ENCODE measurements at places on chromosomes 12 and 14.

- DNase-seq, result no peak
These were observed 1.6 kb downstream of the RFX4 start for GRCh38 chr12:106584104-106585064.

GRCh38 chr12:83920821-83921547 is 991.6 kb downstream of the SLC6A15 start:
- DNase-seq, result no peak

GRCh38 chr14:44316647-44317440 is 190.2 kb downstream of the FSCB start:
- no peak for DNase-seq

DNA sequence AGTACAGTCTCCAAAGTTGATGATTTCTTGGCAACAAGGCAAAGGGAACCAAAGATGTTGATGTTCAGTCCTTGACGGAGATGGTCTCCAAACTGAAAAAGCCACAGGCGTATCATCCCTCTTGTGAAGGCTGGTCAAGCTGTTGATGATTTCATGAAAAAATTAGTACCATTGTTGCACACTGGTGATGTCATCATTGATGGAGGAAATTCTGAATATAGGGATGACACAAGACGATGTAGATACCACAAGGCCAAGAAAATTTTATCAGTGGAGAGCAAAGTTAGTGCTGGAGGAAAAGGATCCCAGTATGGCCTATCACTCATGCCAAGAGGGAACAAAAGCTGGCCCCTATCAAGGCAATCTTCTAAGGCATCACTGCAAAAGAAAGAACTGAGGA is 88.7 kb upstream of the KRR1 start:
- no peak for DNase-seq

DNA sequence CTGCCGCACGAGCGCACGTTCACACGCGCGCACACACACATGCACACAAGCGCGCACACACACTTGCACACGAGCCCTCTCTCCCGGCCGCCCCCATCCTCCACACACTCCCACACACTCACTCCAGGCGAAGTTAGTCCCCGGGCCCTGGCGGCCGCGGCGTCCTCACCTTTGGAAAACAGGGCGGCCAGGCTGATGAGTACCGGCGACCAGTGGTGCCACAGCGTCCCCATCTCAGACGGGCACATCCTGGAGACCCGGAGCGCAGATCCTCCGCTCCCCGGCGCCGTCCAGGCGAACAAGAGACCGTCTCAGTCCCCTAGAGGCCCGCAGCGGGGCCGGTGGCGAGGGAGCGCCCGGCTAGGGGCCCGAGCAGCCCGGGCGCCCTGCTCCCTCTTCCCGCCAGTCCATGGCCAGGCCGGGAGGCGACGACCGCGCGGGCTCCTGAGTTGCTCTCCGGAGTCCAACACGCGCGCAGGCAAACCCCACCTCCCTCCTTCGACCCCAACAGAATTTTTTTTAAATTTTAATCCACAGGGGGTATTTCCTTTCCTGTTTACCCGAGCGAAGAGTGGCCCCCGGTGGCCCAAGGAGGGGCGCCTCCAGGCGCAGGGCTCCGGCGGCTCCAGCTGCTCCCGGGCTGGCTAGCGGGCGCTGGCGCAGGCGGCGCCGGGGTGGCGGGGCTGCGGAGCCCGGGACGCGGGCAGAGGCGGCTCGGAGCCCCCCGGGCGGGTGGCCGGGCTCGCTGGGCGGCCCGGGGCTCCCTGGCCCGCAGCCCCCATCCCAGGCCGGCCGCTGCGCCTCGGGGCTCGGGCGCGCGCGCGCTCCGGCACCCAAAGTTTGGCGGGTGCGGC is 506 bp downstream of the TMEM132D start:
- no peak for DNase-seq

GRCh38 chr14:96497586-96497985 is 4.6 kb upstream of the PAPOLA start:
- no peak for DNase-seq

DNA sequence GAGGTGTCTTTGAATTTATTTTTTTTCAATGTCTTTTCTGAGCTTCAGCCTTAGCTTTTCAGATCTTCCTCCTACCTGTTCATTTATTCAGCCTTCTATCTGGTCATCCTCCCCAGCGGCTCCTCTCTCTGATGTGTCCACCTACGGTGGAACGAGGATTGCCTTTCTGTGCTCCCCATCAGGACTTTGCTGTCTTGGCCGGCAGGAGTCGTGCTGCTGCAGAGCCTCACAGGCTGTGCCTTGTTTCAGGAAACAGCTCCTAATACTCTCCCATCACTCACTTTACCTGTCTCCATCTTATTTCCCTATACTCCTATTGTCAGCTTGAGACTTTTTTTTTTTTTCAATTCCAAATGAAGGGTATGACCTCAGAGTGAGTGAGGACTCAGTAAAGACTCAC is 76.9 kb downstream of the KICS2 start:
- no peak for DNase-seq

DNA sequence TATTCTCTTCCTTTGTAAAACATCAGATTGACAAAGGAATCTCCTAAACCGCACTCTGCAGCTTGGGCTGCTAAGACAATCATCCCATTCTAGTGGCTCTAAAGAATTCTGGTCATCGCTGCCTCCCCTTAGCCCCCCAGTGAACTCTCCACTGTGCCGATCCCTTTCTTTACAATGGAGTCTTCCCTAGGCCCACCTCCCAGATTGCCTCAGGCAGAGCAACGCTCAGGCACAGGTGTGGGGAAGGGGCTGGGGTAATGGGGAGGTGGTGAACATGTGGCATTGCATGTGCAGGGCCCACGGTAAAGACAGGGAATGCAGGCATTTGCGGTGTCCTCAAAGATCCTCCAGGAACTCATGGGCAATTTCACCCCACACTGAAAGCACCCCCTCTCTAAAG is 86.3 kb downstream of the PLEKHG3 start:
- DNase-seq, result no peak

- no peak for DNase-seq
These were observed 139.5 kb upstream of the OTX2 start for GRCh38 chr14:56949828-56950227.

- no peak for DNase-seq
These were observed 45.9 kb upstream of the LMNTD1 start for GRCh38 chr12:25598956-25599355.

GRCh38 chr12:91183551-91183950 is 934 bp upstream of the DCN start:
- no peak for DNase-seq

- no peak for DNase-seq
These were observed 1127.0 kb downstream of the GALC start for GRCh38 chr14:86865934-86866333.

- DNase-seq, result no peak
These were observed 86.2 kb downstream of the HELB start for GRCh38 chr12:66388517-66388916.

DNA sequence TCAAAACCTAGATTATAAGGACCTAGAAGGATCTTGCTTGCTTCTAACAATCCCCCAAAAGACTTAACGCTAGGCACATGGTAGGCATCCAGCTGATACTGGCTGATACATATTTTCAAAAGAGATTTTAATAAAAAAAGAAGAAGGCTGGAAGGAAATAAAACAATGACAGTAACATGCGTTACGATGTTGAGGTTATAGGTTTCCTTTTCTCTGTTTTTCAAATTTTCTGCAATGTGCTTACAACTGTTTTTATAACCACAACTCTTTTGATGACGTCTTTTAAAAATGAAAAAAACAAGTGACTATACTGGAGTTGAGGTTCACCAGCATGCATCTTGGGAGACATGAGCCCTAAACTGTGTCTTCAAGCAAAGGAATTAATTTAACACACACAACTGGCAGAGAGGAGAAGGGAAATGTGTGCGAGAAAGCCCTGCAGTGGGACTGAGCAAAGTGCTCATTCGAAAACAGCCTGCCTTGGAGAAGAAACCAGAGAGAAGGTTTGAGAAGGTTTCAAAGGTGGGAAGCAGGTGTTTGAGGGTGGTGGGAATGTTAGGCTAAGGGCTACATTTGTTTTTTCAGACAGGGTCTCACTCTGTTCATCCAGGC is 80.4 kb downstream of the DUSP16 start:
- DNase-seq, result no peak

- DNase-seq, result no peak
These were observed 65.0 kb upstream of the MON2 start for GRCh38 chr12:62401631-62402030.

DNA sequence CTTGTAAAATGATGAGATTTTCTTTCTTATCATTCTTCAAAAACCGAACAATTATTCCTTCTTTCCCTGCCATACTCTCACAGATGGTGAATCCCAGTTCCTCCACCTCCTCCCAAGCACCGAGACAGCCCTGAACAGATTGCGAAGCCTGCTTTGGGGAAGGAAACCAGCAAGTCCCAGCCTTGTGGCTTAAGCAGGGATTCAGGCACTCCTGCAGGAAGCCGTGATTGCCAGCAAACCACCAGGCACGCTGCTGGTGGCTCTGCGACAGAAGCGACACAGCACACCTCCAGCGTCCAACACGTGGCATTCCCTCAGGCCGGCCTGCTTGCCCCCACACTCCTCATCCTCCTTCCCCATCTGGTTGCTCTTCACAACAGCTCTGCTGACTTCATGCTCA is 237.7 kb downstream of the GXYLT1 start:
- no peak for DNase-seq

- no peak for DNase-seq
These were observed 162.3 kb downstream of the GRIP1 start for GRCh38 chr12:66516561-66516960.

- DNase-seq, result no peak
These were observed 132.5 kb downstream of the KTN1 start for GRCh38 chr14:55712491-55712890.

GRCh38 chr12:53489242-53489864 is 9.9 kb downstream of the MAP3K12 start:
- peak; percentile 27 for DNase-seq

- no peak for DNase-seq
These were observed 37.9 kb downstream of the TDG start for GRCh38 chr12:104003596-104003995.

DNA sequence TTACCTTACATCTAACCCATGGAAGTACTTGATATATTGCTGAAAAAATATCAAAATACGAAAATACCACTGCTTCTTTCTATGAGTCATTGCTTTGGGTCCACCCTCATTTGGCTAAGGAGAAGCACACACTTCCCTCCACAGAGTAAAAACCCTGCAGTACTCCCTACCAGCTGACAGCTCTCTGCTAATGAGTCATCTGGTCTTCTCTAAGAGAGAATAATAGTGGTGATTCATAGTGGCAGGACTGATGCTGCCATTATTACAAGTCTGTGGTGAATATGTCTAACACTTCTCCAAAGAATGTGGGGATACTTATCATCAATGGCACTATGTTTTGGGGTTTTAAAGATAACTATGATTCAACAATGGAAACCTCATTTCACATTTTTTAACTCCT is 90.7 kb downstream of the PPFIA2 start:
- DNase-seq, result peak; percentile 18

GRCh38 chr14:87503711-87504110 is 489.3 kb downstream of the GALC start:
- DNase-seq, result no peak

GRCh38 chr12:121637231-121637914 is 11.0 kb downstream of the ORAI1 start:
- no peak for DNase-seq

- no peak for DNase-seq
These were observed 114.7 kb upstream of the FKBP4 start for GRCh38 chr12:2679816-2680675.

- no peak for DNase-seq
These were observed 3.6 kb upstream of the TNFRSF1A start for GRCh38 chr12:6345319-6346091.

DNA sequence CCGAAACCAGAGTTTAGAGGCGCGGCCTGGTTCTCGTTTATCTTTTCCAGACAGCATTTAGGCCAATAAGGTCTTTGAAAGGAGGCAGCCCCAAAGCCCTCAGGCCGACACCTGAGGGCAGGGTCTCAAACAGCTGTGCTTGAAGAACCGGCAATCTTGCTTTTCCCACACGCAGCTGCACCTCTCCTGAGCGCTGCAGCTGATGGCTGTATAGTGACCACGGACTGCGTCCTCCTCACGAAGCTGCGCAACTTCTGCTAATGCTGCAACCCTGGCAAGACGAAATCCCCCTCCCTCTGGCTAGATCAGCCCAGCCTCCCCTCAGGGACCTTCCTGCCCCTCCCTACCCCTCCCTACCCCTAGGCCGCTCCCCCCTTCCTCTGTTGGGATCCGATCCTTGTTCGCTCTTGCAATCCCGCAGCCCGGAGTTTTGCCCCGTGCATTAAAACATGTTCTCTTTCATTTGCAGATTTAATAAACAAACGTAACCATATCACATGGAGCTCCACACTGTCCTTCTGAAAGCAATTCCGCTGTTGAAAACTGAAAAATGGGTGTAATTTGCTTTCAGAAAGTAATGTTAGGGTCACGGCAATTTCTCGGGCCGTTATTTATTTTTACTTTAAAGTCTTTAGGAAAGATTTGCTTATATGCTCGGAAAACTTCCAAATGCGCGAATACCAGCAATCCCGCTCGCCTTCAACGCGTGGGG is 4.8 kb upstream of the PAX9 start:
- DNase-seq, result no peak

DNA sequence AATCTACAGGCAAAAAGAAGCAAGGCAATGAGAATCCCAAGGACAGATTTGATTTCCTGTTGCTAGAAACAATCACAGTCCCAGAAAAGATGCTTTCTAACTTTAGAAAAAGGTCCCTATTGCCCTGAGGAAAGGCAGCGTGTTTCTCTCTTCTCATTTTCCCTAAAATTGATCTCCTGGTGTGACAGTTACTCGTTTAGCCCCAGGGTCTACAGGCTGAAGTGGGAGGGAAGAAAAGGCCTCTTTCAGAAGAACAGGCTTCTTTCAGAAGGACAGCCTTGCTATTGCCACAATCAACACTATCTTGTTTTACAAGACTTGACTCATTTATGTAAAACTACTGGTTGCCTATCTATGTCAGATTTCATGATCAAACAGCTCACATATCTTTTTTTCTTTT is 121.8 kb upstream of the OR4E1 start:
- no peak for DNase-seq

DNA sequence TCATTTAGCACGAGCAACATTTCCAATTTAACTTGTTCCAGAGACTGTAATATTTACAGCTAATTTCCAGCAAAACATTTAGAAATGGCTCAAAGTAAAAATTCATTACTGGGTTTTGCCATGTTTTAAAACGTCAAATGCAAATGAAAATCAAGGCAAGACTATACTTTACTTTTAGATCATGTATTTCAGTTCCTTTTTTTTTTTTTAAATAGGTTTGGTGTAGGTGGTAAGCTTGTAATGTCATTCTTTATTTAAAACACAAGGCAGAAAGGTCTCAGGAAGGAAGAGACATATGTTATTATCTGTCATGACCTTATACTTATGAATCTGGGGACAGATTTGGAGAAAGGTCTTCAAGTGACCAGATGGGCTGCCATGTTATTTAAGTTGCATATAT is 54.1 kb downstream of the GRIP1 start:
- DNase-seq, result no peak

Measured in NCI-H2227 treated with DMSO at 0.1 percent for 48 hours (cell line).